ENCODE measurements at places on chromosomes 2 and 18. TPM values are rescaled to one million over a fixed set of nuclear protein-coding genes. Genes with fewer than 3 reads are reported as not detected.

DNA sequence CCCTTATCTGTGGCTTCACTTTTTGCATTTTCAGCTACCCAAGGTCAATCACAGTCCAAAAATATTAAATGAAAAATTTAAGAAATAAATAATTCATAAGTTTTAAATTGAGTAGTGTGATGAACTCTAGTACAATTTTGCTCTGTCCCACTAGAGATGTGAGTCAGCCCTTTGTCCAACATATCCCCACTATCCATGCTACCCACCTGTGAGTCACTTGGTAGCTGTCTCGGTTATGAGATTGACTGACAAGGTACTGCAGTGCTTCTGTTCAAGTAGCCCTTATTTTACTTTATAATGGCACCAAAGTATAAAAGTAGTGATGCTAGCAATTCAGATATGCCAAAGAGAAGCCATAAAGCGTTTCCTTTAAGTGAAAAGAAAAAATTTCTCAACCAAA lies 28.8 kb downstream of the ADCY3 start:
- no peak for DNase-seq

Gene MEIS1
- not detected for total RNA-seq

Gene DSC2
- total RNA-seq = not detected

- DNase-seq = no peak
Observed at GRCh38 chr18:63410792-63411191, 11.5 kb downstream of the VPS4B start.

DNA sequence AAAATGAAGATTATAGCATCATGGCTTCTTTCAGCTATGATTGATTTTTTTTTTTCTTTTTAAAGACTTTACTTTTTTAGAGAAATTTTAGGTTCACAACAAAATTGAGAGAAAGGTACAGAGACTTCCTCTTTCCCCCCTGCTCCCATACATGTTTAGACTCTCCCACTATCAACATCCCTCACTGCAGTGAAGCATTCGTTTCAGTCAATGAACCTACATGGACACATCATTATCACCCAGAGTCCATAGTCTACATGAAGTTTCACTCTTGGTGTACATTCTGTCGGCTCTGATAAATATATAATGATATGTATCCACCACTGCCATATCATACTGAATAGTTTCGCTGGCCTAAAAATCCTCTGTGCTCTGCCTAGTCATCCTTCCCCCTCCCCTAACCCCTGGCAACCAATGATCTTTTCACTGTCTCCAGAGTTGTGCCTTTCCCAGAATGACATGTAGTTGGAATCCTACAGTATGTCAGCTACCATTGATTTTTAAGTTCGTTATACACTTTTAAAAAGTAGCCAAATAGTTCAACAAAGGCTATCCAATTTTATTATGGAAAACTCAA lies 86.8 kb downstream of the GPD2 start:
- no peak for DNase-seq

- DNase-seq = no peak
Observed at GRCh38 chr2:225120186-225120585, 77.9 kb upstream of the DOCK10 start.
